ENCODE measurements at places on chromosomes 12 and 14. TPM values are rescaled to one million over a fixed set of nuclear protein-coding genes. Genes with fewer than 3 reads are reported as not detected.

DNA sequence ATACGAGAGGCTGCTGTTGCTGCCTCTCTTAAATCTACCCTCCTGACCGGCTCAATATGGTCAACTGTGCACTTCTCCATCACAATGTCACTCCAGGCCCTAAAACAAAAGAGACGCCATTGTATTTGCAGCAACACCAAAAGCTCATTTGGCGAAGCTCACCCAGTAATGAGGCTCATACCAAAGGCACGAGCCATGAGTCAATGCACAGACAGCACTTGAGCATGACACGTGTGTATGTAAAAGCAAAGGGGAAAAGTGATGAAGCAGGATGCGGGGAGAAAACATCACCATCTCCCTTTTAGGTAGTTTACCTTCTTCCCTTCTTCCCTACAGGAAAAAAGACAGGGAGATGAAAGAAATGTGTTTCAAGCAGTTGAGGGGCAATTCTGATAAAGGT is 150.3 kb downstream of the FOXN3 start:
- DNase-seq: no peak
- H3K4me1 ChIP-seq: peaks cover 5% of the 10 kb centered on the region
- no peaks in the 10 kb centered on the region for H3K27me3 ChIP-seq
- no peaks in the 10 kb centered on the region for H3K36me3 ChIP-seq
- no peak overlapping the region for H3K4me3 ChIP-seq

GRCh38 chr14:80428171-80428570 is 216.9 kb upstream of the DIO2 start:
- no peaks in the 10 kb centered on the region for H3K27me3 ChIP-seq
- H3K4me1 ChIP-seq: no peaks in the 10 kb centered on the region
- no peak overlapping the region for H3K4me3 ChIP-seq
- H3K36me3 ChIP-seq: no peaks in the 10 kb centered on the region

GRCh38 chr12:6450869-6451347 is 934 bp upstream of the TAPBPL start:
- H3K4me3 ChIP-seq: peak overlapping the region; percentile 1
- H3K27me3 ChIP-seq: no peaks in the 10 kb centered on the region
- peaks cover 15% of the 10 kb centered on the region for H3K36me3 ChIP-seq
- H3K4me1 ChIP-seq: peaks cover 76% of the 10 kb centered on the region
- no peak for DNase-seq
- peak overlapping the region; percentile 98 for H3K27ac ChIP-seq

GRCh38 chr14:35331605-35332516 is 39.7 kb downstream of the PSMA6 start:
- H3K27ac ChIP-seq: peak overlapping the region; percentile 86
- H3K4me3 ChIP-seq: no peak overlapping the region
- DNase-seq: no peak
- H3K4me1 ChIP-seq: peaks cover 25% of the 10 kb centered on the region
- no peaks in the 10 kb centered on the region for H3K36me3 ChIP-seq
- no peaks in the 10 kb centered on the region for H3K27me3 ChIP-seq

The LRRK2 gene
- 2.3 TPM for total RNA-seq

DNA sequence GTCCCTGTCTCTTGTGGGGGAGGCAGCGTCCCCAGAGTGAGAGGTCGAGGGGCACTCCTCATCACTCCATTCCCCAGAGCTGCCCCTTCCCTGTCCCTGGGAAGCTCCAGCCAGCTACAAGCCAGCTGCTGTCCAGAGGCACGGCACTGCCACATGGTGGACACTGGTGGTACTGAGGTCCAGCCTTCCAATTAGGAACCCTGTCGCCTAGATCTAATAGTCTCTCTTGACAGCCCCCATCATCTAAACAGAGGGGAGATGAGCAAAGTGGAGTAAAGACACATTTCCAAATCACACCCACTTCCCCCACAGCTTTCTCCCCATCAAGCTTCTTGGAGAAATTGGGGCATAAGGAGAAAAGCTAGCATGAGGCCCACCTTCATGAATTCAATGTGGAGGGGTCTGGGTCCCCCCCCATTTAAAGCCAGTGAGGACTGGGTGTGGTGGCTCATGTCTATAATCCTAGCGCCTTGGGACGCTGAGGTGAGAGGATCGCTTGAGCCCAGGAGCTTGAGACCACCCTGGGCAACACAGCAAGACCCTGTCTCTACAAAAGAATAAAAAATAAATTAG is 2.1 kb upstream of the INHBE start:
- H3K27me3 ChIP-seq: no peaks in the 10 kb centered on the region
- no peaks in the 10 kb centered on the region for H3K4me1 ChIP-seq
- DNase-seq: no peak
- no peak overlapping the region for H3K27ac ChIP-seq

GRCh38 chr12:48686615-48687334 is 4.7 kb upstream of the KANSL2 start:
- no peaks in the 10 kb centered on the region for H3K27me3 ChIP-seq
- H3K4me1 ChIP-seq: peaks cover 2% of the 10 kb centered on the region
- H3K36me3 ChIP-seq: peaks cover 29% of the 10 kb centered on the region
- no peak overlapping the region for H3K4me3 ChIP-seq
- no peak overlapping the region for H3K27ac ChIP-seq
- DNase-seq: no peak

The KCNMB4 gene
- 1.5 TPM for total RNA-seq

GRCh38 chr12:1657688-1658087 is 28.7 kb downstream of the WNT5B start:
- no peaks in the 10 kb centered on the region for H3K36me3 ChIP-seq
- no peak overlapping the region for H3K4me3 ChIP-seq
- H3K27ac ChIP-seq: no peak overlapping the region
- peaks cover 13% of the 10 kb centered on the region for H3K4me1 ChIP-seq
- H3K27me3 ChIP-seq: no peaks in the 10 kb centered on the region

All from T-cell (primary cell).